ENCODE measurements at places on chromosomes 13 and 19.
A peak's percentile ranks its signal among the peaks of the same experiment; 100 is the strongest.

- no peak for DNase-seq
Measured at GRCh38 chr13:40798380-40798779, 9.0 kb downstream of the SLC25A15 start.

DNA sequence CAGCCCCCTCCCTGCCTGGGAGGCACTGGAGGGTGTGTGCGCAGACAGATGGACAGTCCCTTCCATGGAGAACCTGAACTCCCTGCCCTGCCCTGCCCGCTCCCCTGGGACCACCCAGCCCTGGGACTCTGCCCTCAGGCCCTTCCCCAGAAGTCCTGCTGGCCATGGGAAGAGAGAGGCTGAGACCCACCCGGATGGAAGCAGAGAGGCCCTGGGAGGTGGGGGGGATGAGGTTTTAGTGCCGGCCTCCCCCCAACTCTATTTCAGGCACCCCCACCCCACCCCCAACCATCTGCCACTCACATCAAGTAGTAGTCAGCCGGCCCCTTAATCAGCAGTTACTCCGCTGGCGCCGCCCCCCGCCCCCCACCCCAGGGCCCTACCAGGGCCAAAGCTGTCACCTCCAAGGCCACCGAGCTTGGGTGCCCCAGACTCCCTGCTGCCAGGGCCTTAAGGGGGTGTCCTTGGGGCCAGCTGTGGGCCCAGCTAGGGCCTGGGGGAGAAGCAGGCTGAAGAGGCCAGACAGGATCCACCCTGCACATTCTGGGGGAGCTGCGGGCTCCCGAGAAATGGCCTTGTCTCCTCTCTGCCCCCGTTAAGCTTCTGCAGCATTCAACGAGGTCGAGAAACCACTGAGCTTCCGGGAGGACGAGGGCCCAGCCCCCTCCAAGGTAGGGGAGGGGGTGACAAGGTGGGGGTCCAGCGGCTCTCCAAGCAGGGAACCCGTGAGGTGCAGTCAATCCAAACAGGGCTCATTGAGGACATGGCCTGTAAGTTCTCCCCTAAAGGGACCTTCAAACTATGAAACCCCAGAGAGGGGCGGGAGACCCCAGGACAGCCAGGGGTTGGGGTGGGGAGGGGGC, 17.4 kb downstream of the NMRK2 start:
- no peak for DNase-seq

DNA sequence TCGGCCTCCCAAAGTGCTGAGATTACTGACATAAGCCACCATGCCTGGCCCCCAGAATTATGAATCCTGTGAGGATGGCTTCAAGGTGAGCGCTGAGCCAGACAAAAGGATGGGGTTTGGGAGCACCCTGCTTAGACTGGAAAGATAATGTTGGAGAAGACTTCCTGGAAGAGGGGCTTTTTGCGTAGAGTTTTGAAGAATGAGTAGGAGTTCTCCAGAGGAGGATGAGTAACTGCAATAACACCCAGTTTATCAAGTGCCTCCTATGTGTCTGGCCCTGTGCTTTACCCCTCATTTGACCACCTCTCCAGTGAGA, 641 bp upstream of the GDF15 start:
- no peak for DNase-seq

DNA sequence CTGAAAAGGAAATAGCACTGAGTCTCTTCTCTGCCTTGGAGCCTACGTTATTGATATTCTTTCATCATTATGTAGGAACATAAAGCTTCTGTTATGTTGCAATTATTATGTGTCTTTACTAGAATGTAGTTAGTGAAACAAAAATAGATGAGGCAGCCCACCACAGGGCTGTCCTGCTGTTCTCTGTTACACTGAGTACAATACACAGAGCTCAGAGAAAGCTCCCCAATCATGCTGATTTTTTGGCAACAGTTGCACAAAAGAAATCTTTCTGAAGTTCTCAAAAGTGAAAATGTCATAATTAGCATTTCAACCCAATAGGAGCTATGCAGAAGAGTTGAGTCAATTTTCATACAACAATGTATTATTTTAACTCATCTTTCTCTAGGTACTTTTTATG, 119.5 kb downstream of the EFNB2 start:
- DNase-seq = no peak

GRCh38 chr19:46367426-46367825, 20.5 kb downstream of the PPP5C start:
- DNase-seq = no peak

DNA sequence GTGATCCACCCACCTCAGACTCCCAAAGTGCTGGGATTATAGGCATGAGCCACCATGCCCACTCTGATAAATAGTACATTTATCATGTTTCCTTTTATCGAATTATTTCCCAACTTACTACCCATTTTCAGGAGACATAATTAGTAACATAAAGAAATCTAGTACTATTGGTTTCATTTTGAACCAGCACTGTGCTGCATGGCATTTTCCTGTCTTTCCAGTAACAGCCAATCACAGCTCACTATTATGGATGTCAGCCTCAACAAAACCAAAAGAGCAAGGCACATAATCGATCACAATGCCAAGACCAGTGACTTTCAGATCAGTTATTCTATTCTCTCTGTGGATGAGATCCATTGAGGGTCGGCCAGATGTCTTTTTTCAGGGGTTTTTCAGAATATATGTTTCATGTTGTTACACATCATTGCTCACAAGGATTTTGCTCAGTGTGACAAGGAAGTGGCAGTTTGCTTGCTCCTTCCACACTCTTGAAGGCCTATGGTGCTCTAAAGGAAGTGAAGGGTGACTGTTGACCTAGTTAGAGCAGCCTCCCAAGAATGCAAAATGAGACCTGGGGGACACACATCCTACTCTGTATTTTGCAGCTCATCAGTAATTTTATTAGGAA, 233.4 kb downstream of the KCNRG start:
- DNase-seq = no peak

- DNase-seq = peak; percentile 43
Measured at GRCh38 chr19:17289489-17289888, 7.8 kb downstream of the ANKLE1 start.

DNA sequence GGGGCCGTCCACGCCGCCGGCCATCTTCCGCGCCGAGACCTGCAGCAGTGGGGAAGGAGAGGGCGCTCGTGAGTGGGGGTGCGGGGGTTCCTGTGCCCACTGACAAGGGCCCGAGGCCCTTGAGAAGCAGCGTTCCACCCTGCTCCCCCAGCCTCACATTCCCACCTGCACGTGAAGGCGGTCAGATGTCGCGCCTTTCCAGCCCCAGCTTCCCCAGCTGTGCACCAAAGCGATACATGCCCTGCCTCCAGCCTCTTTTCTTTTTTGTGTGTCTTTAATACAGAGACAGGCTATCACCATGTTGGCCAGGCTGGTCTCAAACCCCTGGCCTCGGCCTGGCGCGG, 11.5 kb downstream of the ZBTB7A start:
- DNase-seq = no peak
